ENCODE measurements at places on chromosomes 4 and X.

- no peak for DNase-seq
Observed at GRCh38 chr4:150237110-150237872, 159.0 kb downstream of the DCLK2 start.

DNA sequence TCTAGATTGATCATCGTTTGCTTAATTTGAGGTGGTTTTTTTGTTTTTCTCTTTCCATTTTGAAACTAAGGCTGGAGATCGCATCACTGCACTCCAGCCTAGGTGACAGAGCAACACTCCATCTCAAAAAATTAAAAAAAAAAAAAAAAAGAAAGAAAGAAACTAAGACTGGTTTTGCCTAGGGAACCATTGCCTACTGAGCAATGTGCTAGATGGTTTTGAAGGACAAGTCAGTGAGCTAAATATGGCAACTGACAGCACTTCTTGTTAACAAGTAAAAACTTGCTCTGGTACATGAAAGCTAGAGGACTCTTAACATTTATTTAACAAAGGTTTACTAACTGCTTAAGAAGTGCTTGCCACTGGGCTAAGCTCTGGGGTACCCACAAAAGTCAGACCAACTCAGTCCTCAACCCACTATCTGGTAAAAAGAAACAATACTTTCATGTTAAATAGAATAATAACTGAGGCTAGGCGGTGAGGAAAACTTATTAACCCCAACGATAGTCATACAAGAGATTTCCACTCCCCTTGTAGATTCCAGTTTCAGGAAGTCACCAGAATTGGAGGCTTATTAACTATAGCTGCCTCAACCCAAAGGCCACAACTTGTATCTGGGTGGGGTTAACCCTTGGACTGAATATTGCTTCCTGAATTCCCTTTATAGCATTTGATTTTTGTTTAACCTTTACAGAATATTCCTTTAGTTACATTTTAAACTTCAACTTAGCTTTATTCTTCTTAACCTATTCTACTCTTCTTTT lies 111.6 kb downstream of the FRYL start:
- DNase-seq = no peak

GRCh38 chrX:107102980-107103379 lies 15.6 kb downstream of the RBM41 start:
- DNase-seq = no peak

DNA sequence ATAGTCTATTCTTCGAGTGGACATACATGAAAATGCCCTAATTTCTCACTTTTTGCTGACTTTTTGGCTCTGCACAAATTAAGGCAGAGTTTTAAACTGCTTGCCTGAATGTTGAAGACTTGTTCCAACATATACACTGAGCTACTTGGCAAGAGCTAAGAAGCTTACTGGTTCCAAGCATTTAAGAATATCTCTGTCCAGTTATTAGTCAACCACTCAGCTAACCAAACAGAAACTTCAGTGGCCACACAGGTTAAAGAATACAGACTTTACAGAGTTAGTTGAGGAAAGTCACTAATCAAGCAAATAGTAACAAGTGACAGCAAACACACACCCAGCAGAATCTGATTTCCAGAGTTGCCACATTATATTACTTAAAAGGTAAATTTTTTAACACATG lies 35.5 kb downstream of the AMER1 start:
- no peak for DNase-seq

- no peak for DNase-seq
Observed at GRCh38 chr4:147840838-147841738, 109.2 kb downstream of the ARHGAP10 start.

- DNase-seq = no peak
Observed at GRCh38 chrX:148530464-148531077, 30.2 kb downstream of the AFF2 start.

GRCh38 chr4:8829584-8829983 lies 42.1 kb downstream of the HMX1 start:
- no peak for DNase-seq

GRCh38 chr4:54746218-54746617 lies 88.5 kb downstream of the KIT start:
- DNase-seq = no peak

GRCh38 chrX:118355225-118355920 lies 9.5 kb downstream of the WDR44 start:
- no peak for DNase-seq

DNA sequence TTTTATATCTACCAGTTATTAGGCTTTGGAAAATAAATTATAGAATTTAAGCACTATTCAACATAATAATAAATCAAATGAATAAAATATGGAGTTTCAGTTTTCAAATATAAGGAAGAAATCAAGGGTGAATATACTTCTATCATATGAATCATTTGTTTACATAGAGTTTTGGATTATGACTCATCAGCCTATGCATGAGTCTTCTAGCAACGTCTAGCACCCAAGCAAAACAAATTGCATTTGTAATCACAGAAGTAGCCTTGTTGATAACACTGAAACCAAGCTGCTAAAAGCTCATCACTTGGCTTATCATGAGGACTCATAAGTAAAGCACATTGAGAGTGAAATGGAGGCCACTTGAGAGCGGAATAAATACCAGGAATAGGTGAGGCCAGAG lies 434.6 kb downstream of the PCDH11X start:
- DNase-seq = no peak

DNA sequence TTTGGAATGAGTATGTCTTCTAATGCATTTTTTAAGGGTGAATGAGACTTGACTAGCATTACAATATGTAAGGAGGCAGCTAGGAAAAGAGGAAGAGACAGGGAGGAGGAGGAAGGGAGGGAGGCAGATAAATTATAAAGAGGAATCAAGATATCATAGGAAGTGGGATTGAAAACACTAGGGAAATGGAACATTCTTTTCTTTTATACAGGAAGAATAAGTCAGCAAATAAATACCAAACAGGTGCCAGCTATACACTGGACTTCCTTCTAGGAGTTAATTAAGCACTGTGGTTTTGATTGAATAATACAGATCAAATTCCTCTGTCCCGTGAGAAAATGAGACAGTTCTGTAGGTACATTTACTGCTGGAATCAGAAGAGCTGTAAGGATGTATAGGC lies 78.6 kb downstream of the PACRGL start:
- no peak for DNase-seq

DNA sequence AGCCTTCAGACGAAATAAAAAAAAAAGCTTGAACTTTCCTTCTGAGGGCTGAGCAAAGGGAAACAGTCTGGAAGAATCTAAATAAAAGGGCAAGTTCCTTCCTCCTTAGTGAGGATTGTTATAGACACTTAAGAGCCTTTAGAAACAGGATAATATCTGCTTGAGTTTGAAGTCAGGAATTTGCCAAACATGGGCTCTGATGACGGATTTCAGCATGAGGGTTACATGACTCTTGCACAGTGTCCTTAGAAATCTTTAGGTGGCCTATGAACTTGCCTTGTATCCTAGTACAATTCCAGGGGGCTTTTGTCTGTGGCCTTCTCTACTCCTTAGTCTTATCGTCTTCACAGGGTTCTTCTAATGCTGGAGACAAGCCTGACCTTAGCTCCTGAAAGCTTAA lies 94.1 kb downstream of the RLIM start:
- DNase-seq = no peak

GRCh38 chrX:79138658-79139241 lies 5.7 kb upstream of the GPR174 start:
- no peak for DNase-seq

GRCh38 chr4:158020734-158021346 lies 152.0 kb downstream of the GASK1B start:
- no peak for DNase-seq

- DNase-seq = no peak
Observed at GRCh38 chrX:18875256-18875878, 108.5 kb downstream of the PHKA2 start.

GRCh38 chr4:115883231-115883630 lies 769.8 kb upstream of the NDST4 start:
- no peak for DNase-seq

GRCh38 chr4:3215256-3215655 lies 33.7 kb upstream of the MSANTD1 start:
- no peak for DNase-seq

GRCh38 chrX:134482371-134482770 lies 22.4 kb downstream of the HPRT1 start:
- no peak for DNase-seq
